Activated CD4-positive, alpha-beta T cell treated with anti-CD3 and anti-CD28 coated beads, Interleukin-2, amount 10 ng/mL, durations not matched to agents 7 days and 5 days (primary cell): ENCODE measurements at places on chromosomes 4 and X. TPM values are rescaled to one million over a fixed set of nuclear protein-coding genes. Genes with fewer than 3 reads are reported as not detected.
A peak's percentile ranks its signal among the peaks of the same experiment; 100 is the strongest.

DNA sequence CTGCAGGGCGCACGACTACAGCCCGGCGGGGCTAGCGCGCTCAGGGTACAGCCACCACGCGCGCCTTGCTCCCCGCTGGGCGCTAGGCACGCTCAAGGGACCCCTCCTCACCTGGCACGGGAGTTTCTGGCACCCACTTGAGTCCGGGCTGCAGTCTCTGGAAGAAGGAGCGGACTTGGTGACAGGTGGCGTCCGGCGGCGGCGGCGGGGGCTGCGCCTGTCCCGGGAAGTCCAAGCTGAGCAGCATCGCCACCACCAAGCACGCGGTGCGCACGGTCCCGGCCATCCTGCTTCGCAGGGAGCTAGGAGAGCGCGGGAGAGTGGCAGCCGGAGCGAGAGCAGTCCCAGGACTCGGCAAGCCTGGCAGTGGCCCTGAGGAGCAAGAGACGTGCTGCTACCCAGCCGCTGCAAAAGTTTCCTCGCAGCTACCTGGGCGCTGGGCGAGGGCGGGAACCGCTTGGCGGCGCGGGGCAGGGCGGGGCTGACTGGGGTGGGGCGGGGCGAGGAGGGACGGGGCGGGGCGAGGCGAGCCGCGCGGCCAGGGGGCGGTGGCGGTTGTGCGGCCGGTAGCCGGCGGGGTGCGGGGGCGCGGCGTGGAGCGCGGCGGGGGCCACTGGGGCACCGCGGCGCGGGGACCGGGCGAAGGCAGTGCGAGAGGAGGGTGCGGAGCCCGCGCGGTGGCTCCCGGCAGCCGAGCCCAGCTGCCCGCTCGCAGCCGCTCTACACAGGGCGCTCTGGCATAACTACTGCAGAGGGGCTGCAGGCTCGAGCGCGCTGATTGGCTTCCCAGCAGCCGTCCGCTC lies at the start of gene GPC3:
Gene GPC3 (minus strand): TSS at position 431 of the 803 bp plus-strand sequence.
- peak; percentile 37 for DNase-seq

- no peak for DNase-seq
These were observed 2.7 kb upstream of the FTHL17 start for GRCh38 chrX:31074522-31074921.

The KDM6A gene
- 27.6 TPM for total RNA-seq

DNA sequence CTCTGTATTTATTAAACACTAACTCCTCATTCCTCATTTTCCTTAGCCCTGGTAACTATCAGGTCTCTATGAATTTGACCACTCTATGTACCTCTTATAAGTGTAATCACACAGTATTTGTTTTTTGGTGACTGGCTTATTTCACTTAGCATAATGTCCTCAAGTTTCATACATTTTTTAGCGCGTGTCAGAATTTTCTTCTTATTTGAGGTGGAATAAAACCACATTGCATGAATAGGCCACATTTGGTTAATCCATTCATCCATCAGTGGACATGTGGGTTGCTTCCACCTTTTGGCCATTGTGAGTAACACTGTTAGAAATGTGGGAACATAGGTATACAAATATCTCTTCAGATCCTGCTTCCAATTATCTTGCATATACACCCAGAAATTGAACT lies 341.2 kb upstream of the BOD1L1 start:
- no peak for DNase-seq

The SUV39H1 gene
- 33.6 TPM for total RNA-seq

- DNase-seq: no peak
These were observed 1285.5 kb downstream of the STIM2 start for GRCh38 chr4:28146191-28146590.

GRCh38 chr4:39255871-39256270 lies 73.5 kb downstream of the WDR19 start:
- no peak for DNase-seq

- DNase-seq: no peak
These were observed 29.3 kb upstream of the FAM47C start for GRCh38 chrX:36978886-36979285.

DNA sequence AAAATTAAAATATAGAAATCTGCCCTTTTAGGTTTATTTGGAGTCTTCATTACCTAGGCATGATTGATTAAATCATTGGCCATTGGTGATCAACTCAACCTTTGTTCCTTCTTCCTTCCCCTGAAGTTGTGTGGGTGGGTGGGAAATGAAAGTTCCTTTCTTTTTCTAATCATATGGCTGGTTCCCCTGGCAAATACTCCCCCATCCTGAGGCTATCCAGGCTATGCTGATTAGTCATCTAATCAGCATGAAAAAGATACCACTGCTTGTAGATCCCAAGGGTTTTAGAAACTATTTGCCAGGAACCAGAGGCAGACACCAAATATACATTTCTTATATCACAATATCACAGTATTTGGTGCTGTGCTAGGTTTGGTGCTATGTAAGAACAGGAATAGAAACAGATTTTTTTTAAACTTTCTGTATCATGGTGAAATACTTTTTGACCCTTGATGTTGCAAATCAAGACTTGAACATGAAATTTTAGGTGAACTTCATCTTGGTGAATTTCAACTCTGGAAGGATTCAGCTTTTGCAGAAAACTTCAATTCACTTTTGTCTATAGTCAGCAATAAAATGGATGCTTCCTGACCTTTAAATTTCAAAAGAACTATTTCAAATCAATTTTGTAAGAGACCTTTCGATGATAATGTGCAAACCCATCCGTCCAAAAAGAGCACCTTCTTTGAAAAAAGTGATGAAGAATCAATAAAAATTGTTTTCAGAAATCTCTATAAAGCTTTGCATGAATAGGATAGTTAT lies 71.1 kb downstream of the CCSER1 start:
- DNase-seq: no peak

DNA sequence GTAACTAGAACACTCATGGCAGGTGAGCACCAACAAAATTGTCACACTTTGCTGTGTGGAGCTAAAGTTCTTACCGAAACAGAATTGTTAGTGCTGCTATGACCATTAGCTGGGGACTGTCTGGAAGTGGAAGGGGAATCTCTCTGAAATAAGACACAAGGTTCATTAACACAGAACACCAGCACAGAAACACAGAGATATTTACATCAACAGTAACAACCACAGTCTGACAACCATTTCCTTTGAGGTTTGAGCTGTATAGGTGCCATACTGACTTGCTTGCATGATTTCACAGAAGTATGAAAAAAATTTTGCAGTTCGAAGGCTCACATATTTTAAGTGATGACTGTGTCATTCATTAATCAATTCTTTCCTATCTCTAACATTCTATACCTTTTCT lies 109.8 kb downstream of the NYX start:
- peak; percentile 42 for DNase-seq

The TMPRSS11D gene
- not detected for total RNA-seq

The CTAG1B gene
- total RNA-seq: not detected

GRCh38 chr4:173883821-173884220 lies 353.8 kb upstream of the HAND2 start:
- DNase-seq: no peak

The PRDM5 gene
- total RNA-seq: not detected

GRCh38 chrX:26100421-26100920 lies 37.7 kb upstream of the MAGEB18 start:
- no peak for DNase-seq

DNA sequence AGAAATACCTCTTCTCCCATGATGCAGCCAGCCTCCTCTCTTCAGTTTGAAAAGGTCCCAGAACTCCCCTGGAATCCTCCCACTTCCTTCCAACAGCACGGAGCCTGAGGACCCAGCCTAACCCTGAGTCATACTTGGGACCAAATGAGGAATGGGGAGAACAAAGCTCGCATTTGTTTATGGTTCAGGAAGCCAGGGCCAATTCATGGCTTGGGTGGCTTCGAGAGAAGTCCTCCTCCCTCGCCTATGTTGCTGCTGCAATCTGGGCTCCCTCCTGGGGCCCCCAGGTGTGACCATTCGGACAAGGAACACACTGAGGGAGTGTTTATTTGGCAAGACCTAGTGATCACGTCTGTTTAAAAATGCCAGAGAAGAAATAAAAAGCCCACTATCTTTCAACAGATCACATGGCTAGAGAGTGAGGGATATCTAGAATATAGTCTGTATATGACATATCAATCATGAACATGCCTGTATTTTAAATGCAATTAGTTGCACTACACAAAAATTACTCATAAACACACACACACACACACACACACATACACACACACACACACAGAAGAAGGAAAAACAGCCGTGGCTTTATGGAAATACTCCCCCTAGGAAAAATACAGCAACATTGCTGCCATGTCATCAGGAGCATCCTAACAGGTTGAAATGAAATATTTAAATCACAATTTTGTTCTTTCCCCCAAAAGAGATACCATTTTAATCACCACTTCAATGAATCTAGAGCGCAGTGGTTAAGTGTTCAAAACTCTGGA lies 155.7 kb upstream of the MAP3K15 start:
- no peak for DNase-seq

DNA sequence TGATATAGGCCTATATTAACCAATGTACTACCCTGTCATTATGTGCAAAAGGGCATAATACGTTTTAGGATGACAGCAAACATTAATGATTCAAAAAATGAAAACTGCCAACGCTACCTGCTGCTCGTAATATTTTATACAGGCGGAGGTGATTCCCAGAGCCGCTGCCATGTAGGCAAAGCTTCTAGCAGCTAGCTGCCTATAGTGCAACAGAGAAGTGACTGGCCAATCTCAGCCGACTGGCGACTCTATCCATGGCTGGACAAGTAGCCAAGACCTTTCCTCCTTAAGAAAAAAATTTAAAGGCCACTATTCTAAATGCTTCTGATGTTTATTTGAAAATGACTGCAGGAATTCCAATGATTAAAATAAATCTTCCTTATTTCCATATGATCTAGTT lies 1.9 kb downstream of the PPARGC1A start:
- DNase-seq: no peak

DNA sequence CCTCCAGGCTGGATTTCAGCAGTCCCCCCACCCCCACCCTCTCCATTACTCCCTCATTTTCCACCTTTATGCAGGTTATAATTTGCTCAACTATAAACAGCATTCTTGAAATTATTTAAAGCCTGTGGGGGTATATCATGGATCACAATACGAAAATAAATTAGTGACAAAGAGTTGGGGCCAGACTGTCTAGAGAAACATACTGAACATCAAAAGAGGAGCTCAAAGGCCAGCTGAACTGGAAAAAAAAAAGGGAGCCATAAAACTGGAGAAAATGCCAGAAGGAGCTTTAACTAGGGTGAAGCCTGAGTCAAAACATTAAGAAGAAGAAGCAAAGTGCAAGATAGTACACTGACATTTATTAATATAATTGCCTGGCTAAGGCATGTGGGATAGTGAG lies 137.8 kb downstream of the ANTXR2 start:
- no peak for DNase-seq

The S100P gene
- total RNA-seq: 7.2 TPM

GRCh38 chr4:53907772-53908171 lies 156.6 kb downstream of the CHIC2 start:
- DNase-seq: no peak

The HMGN5 gene
- total RNA-seq: 3.2 TPM

- no peak for DNase-seq
These were observed 6.0 kb upstream of the NEXMIF start for GRCh38 chrX:74931214-74931613.

The SLC25A4 gene
- 2.2 TPM for total RNA-seq

DNA sequence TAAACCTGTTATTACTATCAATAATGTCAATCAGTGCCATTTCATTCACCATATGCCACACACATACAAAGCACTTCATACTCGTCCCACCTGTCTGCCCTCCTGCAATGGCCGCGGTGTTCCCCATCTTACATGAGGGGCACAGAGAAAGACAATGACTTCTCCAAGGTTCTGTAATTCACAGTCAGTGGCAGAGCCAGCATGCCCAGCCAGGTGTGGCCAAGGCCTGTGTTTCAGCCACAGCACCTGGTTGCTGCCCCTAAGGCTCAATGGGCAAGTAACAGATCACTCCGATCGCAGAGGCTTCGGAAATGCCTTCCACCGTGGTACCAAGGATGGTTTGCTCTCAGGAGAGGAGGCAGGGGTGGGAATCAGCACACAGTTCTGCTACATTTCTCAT lies 10.9 kb downstream of the AFAP1 start:
- DNase-seq: no peak

The TRIM2 gene
- 0.20 TPM for total RNA-seq

- no peak for DNase-seq
These were observed 88.6 kb downstream of the CENPC start for GRCh38 chr4:67456577-67457196.

GRCh38 chr4:98850937-98851336 lies 78.0 kb downstream of the EIF4E start:
- DNase-seq: no peak

DNA sequence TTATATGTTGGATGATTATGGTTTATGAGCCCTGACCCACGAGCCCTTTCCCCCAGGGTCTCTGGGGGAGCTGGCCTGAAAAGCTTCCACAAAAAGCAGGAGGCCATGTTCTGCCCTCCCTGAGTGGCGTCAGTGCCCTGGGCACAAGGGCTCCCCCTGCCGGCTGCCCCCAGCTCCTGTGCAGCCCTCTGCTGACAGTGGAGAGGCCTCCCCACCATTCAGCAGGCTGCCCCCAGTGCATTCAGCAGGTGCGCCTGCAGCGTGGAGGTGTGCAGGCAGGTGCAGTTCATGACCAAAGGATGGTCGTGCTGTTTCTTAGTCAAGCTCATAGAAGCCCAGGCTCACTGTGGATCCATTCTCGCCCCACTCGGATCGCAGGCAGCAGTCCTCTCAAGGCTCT lies 12.5 kb upstream of the S100P start:
- no peak for DNase-seq

The PDHA2 gene
- not detected for total RNA-seq

The MMAA gene
- 8.7 TPM for total RNA-seq

DNA sequence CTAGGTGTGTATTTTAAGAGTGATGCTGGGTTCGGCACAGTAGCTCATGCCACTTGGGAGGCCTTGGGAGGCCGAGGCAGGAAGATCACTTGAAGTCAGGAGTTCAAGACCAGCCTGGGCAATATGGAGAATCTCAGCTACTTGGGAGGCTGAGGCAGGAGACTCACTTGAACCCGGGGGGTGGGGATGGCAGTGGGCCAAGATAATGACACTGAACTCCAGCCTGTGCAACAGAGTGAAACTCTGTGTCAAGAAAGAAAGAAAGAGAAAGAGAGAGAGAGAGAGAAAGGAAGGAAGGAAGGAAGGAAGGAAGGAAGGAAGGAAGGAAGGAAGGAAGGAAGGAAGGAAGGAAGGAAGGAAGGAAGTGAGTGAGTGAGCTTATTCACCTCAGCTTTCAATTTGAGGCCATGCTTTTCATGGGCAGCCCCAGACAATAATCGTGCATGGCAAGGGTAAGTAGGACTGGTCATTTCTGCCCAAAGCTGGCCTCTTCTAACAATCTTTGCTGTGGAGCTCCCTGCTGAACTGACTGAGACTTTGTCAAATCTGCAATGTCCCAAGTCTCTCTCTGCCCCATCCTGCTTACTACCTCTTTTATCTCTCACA lies 42.5 kb upstream of the ELF2 start:
- DNase-seq: no peak

GRCh38 chr4:150394046-150394445 lies 187.9 kb upstream of the MAB21L2 start:
- no peak for DNase-seq

The ART3 gene
- not detected for total RNA-seq

The CT45A10 gene
- total RNA-seq: not detected

The BMPR1B gene
- not detected for total RNA-seq

The AWAT2 gene
- not detected for total RNA-seq

- no peak for DNase-seq
These were observed 10.7 kb downstream of the CLNK start for GRCh38 chr4:10673817-10674369.
